ENCODE measurements at places on chromosomes 7 and 10. TPM values are rescaled to one million over a fixed set of nuclear protein-coding genes. Genes with fewer than 3 reads are reported as not detected.

DNA sequence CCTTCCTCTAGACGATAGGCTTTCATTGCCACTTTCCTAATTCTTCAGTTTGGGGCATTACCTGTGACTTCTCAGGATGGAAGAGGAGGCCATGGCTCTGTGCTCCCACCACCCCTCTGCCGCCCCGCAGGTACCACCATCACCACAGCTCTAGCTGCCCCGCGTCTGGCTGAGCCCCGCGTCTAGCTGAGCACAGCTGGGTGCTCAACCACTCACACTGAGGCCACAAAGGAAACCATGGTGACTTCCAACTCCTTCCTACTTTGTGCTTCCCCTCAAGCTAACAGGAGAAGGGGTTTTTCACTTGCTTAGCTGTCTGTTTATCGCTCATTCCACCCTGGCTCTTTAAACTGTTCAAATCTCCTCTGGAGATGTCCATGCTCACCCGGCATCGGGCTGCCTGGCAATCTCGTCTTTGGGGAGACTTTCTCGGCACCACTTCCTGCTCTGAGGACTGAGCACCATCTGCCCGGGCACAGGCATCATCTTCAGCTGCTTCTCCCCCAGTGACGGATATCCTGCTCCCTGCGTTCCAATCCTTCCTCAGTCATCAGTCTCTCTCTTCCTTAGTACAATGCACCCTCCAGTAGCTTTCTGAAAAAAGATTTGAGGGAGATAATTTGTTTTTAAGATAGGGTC, 59.4 kb downstream of the MAD1L1 start:
- no peak for DNase-seq

GRCh38 chr7:41003611-41003940, 699.3 kb downstream of the INHBA start:
- DNase-seq: no peak

The ZFYVE27 gene
- 34.9 TPM for total RNA-seq

The AZGP1 gene
- total RNA-seq: not detected
